ENCODE measurements at places on chromosomes 7 and 10.

DNA sequence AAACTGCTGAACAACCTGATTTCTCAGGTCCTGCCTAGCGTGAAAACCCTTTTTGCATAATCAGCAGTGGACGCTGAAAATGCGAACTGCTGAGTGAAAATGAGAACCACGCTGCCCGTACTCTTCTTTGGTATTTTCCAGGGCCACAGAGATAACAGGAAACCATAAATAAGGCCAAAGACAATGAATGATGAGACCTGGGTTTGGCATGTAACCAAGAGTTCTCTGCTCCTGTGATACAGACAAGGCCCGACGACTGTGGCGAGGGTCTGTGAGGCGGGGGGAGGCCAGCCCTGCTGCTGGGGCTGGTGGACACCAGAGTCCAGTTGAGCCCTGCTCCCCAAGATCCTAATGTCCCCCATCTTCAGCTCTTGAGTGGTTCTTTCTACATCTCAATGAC, 236.0 kb downstream of the WDR11 start:
- DNase-seq = no peak

DNA sequence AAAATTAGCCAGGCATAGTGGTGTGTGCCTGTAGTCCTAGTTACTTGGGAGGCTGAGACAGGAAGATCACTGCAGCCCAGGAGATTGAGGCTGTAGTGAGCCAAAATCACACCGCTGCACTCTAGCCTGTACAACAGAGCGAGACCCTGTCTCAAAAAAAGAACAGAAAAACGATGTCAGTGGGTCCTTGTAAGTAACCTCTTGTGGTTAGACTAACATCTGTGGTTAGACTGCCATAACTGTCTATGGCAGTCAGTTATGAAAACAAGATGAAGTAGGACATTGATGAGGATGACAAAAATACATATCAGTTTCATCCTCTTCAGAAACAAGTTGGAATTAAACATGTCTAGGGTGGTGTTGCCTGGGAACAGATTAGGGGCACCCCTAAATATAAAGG, 53.3 kb downstream of the AKAP9 start:
- no peak for DNase-seq

DNA sequence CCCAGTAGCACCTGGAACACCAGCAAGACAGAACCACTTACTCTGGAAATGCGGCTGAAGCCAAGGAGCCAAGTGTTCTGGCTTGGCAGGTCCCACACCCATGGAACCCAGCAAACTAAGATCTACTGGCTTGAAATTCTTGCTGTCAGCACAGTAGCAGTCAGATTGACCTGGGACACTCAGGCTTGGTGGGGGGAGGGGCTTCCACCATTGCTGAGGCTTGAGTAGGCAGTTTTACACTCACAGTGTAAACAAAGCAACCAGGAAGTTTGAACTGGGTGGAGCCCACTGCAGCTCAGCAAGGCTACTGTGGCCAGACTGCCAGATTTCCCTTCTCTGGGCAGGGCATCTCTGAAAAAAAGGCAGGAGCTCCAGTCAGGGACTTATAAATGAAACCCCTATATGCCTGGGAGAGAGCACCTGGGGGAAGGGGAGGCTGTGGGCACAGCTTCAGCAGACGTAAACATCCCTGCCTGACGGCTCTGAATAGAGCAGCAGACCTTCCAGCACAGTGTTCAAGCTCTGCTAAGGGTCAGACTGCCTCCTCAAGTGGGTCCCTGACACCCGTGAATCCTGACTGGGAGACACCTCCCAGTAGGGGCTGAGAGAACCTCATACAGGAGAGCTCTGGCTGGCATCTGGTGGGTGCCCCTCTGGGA, 121.2 kb downstream of the MTERF1 start:
- DNase-seq = no peak

DNA sequence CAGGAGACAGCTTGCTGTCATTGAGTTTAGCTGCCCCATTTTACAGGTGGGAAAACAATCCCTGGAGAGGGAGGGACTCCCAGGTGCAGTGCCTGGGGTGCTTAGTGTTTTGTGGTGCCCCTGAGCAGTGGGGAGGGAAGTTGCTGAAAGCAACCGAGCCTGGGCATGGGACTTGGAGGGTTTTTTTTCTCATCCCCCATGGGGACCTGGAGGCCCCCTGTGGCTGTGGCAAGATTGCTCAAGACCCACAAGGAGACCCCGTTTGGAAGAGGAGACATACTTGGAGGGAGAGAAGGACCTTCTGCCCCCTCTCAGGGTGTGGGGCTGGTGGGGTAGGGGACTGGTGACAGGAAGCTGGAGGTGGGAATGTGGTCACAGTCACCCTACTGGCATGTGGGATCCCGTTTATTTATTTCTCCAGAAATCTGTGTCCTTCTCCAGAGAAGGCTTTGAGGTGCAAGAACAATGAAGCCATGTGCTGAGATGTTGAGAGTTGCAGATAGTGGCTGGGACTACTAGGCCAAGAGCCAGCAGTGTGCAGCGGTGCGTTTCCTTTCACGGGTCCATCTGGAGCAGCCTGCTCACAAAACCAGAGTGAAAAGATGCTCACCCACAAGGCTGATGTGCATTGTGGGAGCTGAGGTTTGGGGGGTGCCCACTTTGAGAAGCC, 21.5 kb downstream of the ZMIZ1 start:
- no peak for DNase-seq

GRCh38 chr7:94253686-94254085, 141.0 kb upstream of the COL1A2 start:
- DNase-seq = no peak
